ENCODE measurements at places on chromosomes 12 and 14. TPM values are rescaled to one million over a fixed set of nuclear protein-coding genes. Genes with fewer than 3 reads are reported as not detected.

- H3K4me1 ChIP-seq = no peaks in the 10 kb centered on the region
- no peak overlapping the region for H3K27ac ChIP-seq
- H3K4me3 ChIP-seq = no peak overlapping the region
- no peaks in the 10 kb centered on the region for H3K27me3 ChIP-seq
- H3K36me3 ChIP-seq = no peaks in the 10 kb centered on the region
These were observed 114.4 kb downstream of the SLC38A1 start for GRCh38 chr12:46154221-46154985.

- peak overlapping the region; percentile 85 for H3K4me3 ChIP-seq
- H3K27me3 ChIP-seq = no peaks in the 10 kb centered on the region
- H3K4me1 ChIP-seq = peaks cover 16% of the 10 kb centered on the region
- DNase-seq = peak; percentile 86
- H3K36me3 ChIP-seq = no peaks in the 10 kb centered on the region
- peak overlapping the region; percentile 92 for H3K27ac ChIP-seq
These were observed 612 bp upstream of the FOXN3 start for GRCh38 chr14:89417465-89418225.

GRCh38 chr12:46499901-46500300 lies 127.3 kb upstream of the SLC38A2 start:
- H3K27ac ChIP-seq = no peak overlapping the region
- DNase-seq = no peak
- H3K27me3 ChIP-seq = no peaks in the 10 kb centered on the region
- H3K4me3 ChIP-seq = no peak overlapping the region
- peaks cover 3% of the 10 kb centered on the region for H3K4me1 ChIP-seq

GRCh38 chr12:15001733-15002382 lies 29.0 kb downstream of the PDE6H start:
- H3K4me3 ChIP-seq = no peak overlapping the region
- H3K27ac ChIP-seq = no peak overlapping the region
- no peaks in the 10 kb centered on the region for H3K27me3 ChIP-seq
- DNase-seq = peak; percentile 53
- H3K4me1 ChIP-seq = peaks cover 11% of the 10 kb centered on the region
- no peaks in the 10 kb centered on the region for H3K36me3 ChIP-seq

Gene AICDA
- total RNA-seq = 0.75 TPM

- no peaks in the 10 kb centered on the region for H3K36me3 ChIP-seq
- no peak for DNase-seq
- no peaks in the 10 kb centered on the region for H3K4me1 ChIP-seq
- H3K27me3 ChIP-seq = no peaks in the 10 kb centered on the region
- H3K4me3 ChIP-seq = no peak overlapping the region
- H3K27ac ChIP-seq = no peak overlapping the region
These were observed 6.4 kb upstream of the TBPL2 start for GRCh38 chr14:55446833-55447232.

Gene REM2
- total RNA-seq = 0.41 TPM

GRCh38 chr12:76649099-76649498 lies 89.5 kb upstream of the OSBPL8 start:
- H3K27me3 ChIP-seq = no peaks in the 10 kb centered on the region
- H3K27ac ChIP-seq = no peak overlapping the region
- H3K36me3 ChIP-seq = no peaks in the 10 kb centered on the region
- no peak for DNase-seq
- H3K4me1 ChIP-seq = no peaks in the 10 kb centered on the region

DNA sequence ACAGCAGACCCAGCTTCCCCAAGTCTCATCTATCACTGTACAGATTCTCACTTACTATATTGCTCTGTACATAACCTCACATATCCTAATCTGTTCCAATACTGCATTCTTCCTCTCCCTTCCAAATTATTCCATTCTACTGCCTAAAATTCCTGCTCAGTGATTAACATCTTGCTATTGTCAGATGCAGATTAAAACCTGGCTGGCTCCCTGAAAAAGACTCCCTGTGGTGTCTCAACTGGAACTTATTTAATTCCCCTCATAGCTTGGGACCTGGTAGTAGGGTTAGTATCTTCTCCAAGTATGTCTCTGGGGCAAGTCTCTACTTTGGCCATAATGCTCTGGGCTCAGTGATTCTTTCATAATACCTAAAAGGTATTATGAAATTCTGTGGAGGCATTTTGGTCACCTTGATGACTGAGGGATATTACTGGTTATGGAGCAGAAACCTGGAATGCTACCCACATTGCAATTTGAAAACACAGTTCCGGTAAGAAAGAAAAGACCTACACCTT lies 55.8 kb downstream of the PAWR start:
- DNase-seq = no peak
- no peak overlapping the region for H3K4me3 ChIP-seq
- H3K27ac ChIP-seq = no peak overlapping the region
- H3K27me3 ChIP-seq = no peaks in the 10 kb centered on the region
- no peaks in the 10 kb centered on the region for H3K36me3 ChIP-seq
- no peaks in the 10 kb centered on the region for H3K4me1 ChIP-seq
